ENCODE measurements at places on chromosomes 16 and 17.

DNA sequence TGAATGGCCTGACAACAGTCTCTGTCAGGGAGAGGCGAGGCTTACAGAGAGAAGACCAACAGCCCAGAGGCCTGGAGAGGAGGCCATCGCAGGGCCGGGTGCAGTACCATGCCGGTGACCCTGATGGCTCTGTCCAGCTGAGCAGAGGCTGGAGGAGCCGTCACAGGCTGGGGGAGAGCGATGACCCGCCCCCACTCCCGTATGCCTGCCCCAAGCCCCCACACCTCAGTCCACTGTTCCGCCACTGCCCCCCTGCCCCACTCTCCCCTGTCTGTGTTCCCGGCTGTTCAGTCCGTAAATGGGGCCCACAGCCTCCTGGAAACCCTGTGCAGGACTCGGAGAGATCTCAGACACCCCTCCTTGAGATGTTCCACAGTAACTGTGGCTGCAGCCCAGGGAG lies 12.8 kb upstream of the FAM83G start:
- no peak for DNase-seq

DNA sequence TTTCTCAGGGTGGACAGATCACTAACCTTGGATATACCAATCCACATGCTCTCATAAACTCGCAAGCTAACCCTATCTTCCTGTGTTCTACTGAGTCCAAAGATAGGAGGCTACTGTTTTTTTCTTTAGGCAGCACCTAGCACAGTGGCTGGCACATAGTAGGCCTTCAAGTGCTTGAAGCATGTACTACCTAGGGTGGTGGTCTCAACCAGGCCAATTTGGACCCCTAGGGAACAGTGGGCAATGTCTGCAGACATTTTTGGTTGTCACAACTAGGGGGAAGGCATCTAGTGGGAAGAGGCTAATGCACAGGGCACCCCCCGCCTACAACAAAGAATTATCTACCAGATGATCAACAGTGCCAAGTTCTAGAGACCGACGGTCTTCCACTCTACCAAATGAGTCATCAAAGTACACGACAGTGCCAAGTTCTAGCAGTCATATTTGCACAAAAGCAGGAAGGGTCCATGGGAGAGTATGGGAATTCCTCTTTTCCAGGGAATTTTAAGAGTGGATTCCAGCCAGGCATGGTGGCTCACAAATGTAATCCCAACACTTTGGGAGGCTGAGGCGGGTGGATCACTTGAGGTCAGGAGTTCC lies 390.3 kb downstream of the SLC39A11 start:
- DNase-seq, result no peak

- no peak for DNase-seq
Measured at GRCh38 chr17:33712120-33712519, 419.0 kb upstream of the ASIC2 start.

DNA sequence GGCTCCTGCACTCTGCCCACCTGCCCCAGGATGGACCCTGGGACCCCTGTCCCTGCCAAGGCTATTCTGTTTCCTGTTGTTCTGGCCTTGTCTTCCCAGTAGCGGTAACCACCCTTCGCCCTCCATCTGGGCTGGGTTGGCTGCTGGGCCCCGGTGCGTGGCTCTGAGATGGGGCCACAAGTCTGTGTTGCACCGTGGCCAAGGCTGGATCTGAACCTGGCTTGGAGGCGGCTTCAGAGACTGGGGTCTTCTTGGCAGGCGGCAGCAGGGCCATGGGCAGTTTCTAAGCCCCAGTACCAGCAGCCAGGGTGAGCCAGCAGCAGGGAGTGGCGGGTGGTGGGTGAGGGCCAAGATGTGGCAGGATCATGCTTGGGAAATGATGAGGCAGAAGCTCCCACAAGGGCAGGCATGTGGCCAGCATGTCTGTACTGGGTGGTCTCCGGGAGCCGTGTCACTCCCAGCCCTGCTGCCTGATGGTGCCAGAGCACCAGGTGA lies 12.6 kb downstream of the MAP2K3 start:
- DNase-seq, result no peak

Measured in stimulated activated CD4-positive, alpha-beta T cell treated with anti-CD3 and anti-CD28 coated beads, Interleukin-15, amount 100 ng/mL, for 1 hour (primary cell).